ENCODE measurements at places on chromosomes 16 and 17. TPM values are rescaled to one million over a fixed set of nuclear protein-coding genes. Genes with fewer than 3 reads are reported as not detected.
A peak's percentile ranks its signal among the peaks of the same experiment; 100 is the strongest.

TEX19 gene
- 2.3 TPM for total RNA-seq

TEX14 gene
- total RNA-seq: not detected

HES7 gene
- total RNA-seq: not detected

KRT27 gene
- not detected for total RNA-seq

KCNJ18 gene
- total RNA-seq: not detected

CES1 gene
- total RNA-seq: 0.56 TPM

GLP2R gene
- not detected for total RNA-seq

- DNase-seq: peak; percentile 71
Measured at GRCh38 chr16:56964243-56965148, 2.7 kb downstream of the CETP start.

DNA sequence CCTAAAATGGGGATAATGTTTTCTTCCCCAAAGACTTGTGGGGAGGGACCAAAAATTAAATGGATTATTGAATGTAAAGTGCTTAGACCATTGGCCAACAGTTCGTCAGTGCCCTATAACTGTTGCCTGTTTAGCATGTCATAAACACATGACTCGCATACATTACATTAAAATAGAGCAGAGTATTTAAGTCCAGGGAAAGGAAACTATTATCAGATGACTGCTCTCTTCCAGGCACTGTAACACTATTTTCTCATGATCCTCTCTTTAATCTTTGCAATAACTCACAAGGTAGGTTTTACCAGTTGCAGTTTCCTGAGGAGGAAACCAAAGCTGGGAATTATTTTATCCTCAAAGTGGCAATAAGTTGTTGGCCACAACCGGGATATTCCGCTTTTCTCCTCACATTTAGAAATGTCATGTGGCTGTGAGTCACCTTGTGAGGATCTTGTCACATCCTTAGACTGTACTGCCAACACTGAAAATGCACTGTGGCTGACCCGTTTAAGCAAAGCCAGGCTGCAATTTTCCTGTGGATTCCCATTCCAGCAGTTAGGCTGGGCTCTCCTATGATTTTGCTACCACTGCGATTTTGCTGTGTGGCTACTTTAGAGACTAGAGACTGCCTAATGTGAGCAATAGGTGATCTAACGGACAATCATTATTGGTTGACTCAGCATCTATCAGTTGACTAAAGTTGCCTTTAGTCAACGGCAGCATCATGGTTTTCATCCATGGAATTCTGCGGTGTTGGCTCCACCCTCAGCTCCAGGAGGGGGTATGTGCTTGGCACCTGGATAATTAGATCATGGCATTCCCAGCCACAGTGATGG lies 58.3 kb upstream of the DHX40 start:
- no peak for DNase-seq

- DNase-seq: no peak
Measured at GRCh38 chr17:31869797-31870568, 10.9 kb upstream of the COPRS start.

DNA sequence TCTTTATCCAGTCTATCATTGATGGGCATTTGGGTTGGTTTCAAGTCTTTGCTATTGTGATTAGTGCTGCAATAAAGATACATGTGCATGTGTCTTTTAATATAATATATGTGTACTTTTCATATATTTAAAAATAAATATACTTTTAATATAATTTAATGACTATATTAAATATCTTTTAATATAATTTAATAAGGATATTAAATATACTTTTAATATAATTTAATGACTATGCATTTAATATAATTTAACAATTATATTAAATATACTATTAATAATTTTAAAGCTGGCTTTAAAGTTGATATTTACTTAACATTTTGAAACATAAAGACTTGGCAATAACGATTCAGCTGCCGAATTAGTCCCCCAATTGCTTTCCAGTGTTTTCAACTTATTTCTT lies 1.2 kb downstream of the CCL23 start:
- no peak for DNase-seq

- DNase-seq: no peak
Measured at GRCh38 chr17:65154770-65155589, 17.8 kb downstream of the RGS9 start.

DNA sequence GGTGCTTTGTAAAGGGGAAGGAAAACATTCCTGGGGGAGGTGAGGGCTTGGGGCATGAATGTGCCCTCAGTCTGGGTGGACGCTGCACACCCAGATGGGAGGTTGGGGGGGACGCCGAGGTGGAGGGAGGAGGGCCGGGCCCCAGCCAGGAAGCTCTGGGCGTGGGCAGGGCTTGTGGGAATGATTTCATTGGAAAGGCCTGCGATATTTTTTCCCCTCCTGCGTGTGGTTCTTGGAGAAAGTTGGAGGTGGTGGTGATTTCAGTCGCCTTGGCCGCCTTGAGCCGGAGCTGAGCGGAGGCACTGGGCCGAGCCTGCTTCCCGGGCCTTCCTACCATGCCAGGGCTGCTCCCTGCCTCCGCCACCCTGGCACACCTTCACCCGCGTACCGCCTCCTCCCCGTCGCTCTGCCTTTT lies 26.4 kb upstream of the CLEC18A start:
- peak; percentile 58 for DNase-seq

DNA sequence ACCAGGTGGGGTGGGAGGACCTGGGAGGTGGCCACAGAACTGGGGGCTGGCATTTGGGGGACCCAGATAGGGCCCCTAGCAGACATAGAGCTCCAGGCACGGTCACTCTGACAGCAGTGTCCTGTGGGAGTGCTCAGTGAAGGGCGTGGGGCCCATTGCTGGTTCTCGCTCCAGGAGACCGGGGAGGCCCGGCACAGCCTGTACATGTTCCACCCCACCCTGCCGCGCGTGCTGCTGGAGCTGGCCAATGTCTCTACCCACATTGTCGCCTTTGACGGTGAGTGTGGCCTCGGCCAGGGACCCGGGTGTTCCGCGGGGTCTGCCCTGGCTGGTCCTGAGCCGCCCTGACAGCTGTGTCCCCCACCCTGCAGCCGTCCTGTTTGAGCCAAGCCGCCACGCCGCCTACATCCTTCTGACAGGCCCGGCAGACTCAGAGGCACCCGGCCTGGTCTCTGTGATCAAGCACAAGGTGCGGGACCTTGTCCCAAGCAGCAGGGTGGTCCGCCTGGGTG lies 11.2 kb downstream of the RGS11 start:
- DNase-seq: no peak

- DNase-seq: no peak
Measured at GRCh38 chr17:72376526-72377345, 255.9 kb downstream of the SOX9 start.

DNA sequence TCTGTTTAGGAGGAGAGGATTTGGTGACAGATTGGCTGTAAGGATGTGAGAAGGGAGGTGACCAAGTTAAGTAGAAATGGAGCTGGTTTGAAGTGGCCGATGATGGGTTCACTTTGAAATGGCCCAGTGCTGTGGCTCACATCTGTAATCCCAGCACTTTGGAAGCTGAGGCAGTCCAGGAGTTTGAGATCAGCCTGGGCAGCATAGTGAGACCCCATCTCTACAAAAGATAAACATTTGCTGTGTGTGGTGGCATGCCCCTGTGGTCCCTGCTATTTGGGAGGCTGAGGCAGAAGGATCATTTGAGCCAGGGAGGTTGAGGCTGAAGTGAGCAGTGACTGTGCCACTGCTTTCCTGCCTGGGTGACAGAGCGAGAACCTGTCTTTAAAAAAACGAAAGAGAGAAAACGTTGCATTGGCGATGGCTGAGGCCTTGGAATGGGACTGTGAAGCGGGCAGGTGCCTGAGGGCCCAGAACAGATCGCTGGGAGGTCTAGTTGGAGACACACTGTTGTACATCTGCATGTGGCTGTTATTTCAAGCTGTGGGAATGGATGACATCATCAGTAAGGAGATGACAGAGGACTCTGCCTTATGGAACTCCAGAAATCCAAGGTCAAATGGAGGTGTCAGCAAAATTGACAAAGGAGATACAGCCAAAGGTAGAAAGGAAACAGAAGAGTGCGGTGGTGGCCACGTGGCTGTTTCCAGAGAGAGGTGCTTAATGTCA lies 5.5 kb downstream of the COG1 start:
- no peak for DNase-seq

GRCh38 chr17:10549096-10549842 lies at the start of gene MYH2:
Gene MYH2 (minus strand): TSS chr17:10549658. CDS start chr17:10547920, 1,738 bp downstream.
- no peak for DNase-seq

- DNase-seq: no peak
Measured at GRCh38 chr16:85657996-85658395, 30.8 kb downstream of the GINS2 start.

- DNase-seq: no peak
Measured at GRCh38 chr16:49763826-49764225, 92.1 kb downstream of the ZNF423 start.

- DNase-seq: peak; percentile 75
Measured at GRCh38 chr17:82051776-82052637, at the start of the genes GPS1 and RFNG. Gene GPS1 (plus strand): TSS chr17:82051898. CDS start chr17:82051932, 34 bp downstream. Gene RFNG (minus strand): TSS chr17:82051811. CDS start chr17:82051766, 45 bp downstream.

- peak; percentile 46 for DNase-seq
Measured at GRCh38 chr17:18217412-18218015, 7.9 kb upstream of the LLGL1 start.

DNA sequence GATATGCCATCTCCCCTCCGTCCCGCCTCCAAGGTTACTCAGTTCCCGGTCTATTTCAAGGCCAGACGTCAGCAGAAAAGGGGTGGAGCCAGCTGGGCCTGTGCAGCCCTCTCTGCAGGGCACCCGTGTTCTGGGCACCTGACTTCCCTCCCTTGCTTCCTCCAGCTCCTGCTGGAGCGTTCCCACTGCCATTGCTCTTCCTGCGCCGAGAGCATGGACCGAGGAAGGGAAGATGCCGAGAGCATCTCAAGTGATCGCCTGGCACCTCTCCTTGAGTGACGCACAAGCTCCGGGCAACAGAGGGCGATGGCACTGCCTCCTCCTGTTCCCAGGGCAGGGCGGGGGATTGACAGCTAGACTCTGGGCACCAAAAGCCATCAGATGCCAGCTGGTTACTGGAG lies 29.4 kb upstream of the NAT9 start:
- DNase-seq: no peak

DNA sequence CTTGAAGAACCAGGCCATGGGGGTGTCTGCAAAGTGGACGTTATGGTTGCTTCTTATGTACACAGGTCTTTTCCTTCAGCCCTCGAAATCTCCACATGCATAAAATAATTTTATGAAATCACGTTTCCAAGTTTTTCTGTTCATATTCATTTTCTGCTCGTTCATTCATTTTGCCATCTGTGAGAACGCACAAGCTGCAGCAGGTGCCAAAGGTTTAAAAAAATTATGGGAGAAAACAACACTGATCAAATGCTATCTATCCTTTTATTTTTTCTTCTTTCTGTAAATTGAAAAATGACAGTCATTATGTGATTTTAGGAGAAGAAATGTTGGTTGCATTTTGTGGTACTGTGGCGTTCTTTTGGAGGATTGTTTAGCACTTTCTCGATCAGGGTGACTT lies 15.5 kb downstream of the SPACA3 start:
- no peak for DNase-seq

- DNase-seq: no peak
Measured at GRCh38 chr17:56985371-56986162, 7.6 kb downstream of the SCPEP1 start.

DNA sequence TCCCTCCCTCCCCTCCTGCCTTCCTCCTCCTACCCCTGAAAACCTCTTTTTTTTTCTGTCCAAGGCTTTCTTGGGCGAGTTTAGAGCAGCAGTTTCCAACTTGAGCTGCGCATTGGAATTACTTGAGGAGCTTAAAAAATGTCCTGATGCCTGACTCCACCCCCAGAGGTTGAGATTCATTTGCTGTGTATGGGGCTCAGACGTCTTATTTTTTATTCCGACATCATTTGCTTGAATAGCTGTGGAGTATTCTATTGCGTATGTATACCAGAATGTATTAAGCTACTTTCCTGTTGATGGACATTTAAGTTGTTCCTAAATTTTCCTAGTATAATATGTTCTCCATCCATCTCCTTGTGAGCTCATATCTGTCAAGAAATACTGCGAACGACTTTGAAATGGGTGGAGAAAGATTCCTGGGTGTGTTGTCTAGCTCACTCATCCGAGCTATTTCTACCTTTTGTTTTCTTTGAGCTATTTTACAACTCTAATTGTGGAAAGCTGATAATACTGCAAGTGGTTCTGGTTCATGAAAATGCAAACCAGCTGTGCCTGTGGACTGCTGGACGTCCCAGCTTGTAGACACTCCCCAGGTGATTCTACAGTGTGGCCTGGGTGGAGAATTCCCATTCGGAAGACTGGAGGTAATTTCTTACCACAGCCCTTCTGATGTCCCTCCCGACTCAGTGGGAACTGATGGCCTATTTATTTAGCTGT lies 40.5 kb downstream of the CMIP start:
- DNase-seq: no peak

DNA sequence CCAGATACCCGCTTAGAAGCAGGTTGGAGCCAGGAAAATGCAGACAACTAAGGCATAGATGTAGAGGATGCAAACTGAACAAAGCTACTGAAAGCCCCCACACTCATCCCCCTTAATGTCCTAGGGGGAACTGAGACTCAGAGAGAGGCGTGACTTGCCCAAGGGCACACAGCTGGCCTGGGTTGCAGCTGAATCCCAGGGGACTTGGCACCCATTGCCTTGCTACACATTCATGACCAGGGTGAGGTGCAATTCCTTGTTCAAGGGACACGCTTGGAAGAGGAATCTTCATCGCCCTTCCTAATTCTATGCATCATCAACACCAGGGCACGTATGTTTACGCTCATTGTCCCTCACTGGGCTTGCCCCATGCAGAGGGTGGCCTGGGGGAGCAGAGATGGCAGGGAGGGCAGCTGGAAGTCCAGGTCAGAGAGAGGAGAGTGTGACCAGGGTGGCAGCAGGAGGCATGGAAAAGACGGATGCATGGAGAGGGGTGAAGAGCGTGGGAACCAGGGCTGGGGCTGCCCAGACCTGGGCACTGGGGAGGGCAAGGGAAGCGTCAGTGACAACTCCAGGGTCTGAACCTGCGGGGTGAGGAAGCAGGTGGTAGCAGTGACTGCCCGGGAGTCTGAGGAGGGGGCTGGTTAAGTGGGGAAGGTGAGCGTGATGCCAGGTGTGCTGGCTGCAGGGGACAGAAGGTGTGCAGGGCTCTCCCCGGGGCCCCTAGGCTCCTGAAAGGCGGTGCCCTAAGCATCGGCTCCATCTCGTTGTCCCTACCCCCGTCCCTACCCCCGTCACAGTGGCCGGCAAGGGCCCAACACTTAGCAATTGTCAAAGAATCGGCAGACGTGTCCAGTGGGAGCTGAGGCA lies 267.1 kb upstream of the TNRC6C start:
- no peak for DNase-seq

GRCh38 chr17:6641247-6641863 lies 495 bp downstream of the TXNDC17 start:
- no peak for DNase-seq

- no peak for DNase-seq
Measured at GRCh38 chr17:41505809-41506767, 676 bp upstream of the KRT13 start.

DNA sequence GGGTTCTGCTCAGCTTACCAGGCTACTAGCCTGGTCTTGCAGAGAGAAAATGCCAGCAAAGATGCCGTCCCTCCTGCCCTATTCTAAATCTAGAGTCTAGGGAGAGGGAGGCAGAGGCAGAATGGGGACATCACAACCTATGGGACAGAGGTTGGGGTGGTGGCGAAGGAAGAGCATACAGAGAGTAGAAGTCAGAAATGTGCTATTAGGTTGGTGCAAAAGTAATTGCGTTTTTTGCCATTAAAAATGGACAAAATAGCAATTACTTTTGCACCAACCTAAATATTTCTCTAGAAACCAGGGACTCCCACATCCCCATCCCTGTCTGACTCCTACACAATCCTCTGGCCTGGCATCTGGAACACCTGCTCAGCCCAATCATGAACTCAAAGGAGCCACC lies 127.7 kb downstream of the GAS7 start:
- DNase-seq: no peak

- no peak for DNase-seq
Measured at GRCh38 chr16:69309316-69309715, 1.8 kb upstream of the VPS4A start.

- no peak for DNase-seq
Measured at GRCh38 chr17:31653691-31654090, 205.4 kb downstream of the COPRS start.

GRCh38 chr16:75029854-75030253 lies 31.0 kb downstream of the ZNRF1 start:
- peak; percentile 17 for DNase-seq
